ENCODE measurements at places on chromosomes 3 and 15.

DNA sequence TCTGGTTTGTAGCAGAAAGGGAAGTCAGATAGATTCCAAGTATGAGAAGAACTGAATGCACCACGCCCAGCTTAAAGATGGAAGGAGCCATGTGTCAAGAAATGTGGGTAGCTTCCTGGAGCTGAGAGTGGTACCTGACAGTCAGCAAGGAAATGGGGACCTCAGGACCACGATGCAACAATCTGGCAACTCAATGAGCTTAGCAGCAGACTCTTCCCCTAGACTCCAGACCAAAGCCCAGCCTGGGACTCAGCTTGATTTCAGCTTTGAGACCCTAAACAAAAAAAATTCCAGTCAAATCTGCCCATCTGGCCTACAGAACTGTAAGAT is 24.4 kb downstream of the MIX23 start:
- DNase-seq = no peak

- no peak for DNase-seq
These were observed 17.8 kb upstream of the IQCF6 start for GRCh38 chr3:51796854-51797253.

GRCh38 chr3:152998591-152998990 is 163.4 kb upstream of the RAP2B start:
- DNase-seq = no peak

DNA sequence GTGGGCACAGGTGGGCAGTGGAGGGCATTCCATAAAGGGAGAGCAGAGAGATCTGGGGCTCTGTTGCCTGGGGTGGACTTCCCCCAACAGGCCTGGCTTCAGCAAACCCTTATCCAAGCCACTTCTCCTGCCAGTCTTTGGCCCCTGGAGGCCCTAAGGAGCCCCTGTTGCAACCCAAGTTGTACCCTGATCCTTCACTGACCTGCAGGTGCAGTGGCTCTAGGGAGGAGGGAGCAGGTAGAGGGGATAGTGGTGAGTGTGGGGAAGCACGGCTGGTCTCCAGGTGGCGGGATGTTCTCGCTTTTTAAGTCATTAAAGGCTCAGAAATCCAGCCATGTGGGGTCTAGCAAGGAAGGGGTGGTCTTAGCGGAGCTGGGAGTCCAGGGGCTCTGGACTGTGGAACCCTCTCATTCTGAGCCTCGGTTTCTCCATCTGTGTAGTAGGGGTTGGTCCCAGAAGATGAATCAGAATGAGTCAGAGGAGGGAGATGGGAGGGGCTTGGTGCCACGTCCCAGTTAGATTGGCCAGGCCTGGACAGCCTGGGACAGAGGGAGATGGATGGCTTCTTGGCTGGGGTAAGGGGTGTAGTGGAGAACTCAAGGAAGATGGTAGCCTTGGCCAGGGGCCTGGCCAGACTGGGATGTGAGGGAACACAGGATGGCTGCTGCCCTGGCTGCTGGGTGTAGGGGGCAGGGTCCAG is 2.6 kb downstream of the ZBTB47 start:
- no peak for DNase-seq

DNA sequence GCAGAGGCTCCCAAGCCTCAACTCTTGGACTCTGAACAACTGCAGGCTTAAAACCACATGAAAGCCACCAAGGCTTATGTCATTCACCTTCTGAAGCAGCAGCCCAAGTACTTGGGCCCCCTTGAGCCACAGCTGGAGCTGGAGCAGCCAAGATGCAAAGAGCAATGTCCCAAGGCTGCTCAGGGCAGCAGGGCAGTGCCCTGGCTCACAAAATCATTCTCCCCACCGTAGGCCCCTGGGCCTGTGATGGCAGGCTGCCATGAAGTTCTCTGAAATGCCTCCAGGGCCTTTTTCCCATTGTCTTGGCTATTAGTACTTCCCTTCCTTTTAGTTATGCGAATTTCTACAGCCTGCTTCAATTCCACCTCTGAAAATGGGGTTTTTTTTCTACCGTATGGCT is 83.4 kb downstream of the DCLK3 start:
- DNase-seq = no peak

GRCh38 chr15:65824031-65824743 is 32.1 kb upstream of the DENND4A start:
- no peak for DNase-seq

- DNase-seq = no peak
These were observed 67.7 kb upstream of the FGF12 start for GRCh38 chr3:192795021-192795420.

DNA sequence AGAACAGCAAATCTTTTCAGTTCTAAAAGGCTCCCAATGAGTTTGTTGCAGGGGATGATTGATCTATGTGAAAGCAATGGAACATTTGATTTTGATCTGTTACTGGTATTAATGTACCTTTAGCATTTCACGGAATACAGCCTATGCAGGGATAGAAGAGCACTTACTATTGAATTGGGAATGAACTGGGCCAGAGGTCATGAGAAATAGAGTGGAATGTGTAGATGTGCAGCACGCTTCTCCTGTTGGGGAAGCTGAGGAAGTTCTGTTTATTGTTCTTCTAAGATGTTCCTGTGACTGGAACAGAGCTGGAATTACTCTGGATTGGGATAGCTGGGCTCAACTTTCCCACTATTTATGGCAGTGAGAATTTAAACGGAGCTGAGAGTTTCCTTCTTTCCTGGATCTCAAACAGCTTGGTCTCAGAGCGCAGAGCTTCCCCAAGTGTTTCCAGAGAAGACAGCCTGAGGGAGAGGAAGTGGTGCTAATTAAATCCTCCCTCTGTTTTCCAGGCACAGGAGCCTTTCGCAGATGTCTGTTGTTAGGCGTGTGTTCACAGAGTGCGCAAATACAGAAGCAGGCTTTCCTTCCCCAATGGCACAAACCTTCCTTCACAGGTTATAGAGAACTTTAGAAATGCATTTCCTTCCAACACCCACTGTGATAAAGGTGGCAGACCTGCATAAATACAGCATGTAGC is 32.5 kb downstream of the TPRG1 start:
- DNase-seq = no peak

- DNase-seq = no peak
These were observed 97.9 kb upstream of the NANOGP8 start for GRCh38 chr15:35182841-35183479.

DNA sequence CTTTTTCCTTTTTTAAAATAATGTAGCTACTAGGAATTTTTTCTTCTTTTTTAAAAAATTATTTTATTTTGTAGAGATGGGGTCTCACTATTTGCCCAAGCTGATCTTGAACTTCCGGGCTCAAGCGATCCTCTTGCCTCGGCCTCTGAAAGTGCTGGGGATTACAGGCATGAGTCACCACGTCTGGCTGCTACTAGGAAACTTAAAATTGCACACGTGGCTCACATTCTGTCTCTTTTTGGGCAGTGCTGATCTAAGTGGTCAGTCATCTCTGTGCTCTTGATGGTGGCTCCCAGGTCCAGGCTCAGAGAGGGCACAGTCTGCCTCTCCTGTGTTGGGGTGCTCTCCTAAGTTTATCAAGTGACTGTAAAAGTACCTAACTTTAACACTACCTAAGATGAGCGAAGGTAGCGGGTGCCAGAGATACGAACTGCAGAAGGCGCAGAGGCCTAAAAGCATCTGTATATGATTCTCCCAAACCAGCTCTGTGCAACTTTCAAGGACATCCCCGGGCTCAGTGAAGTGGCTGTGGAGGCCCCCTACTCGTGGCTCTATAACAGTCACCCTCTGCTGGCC is 52.9 kb upstream of the SEC13 start:
- no peak for DNase-seq

- no peak for DNase-seq
These were observed 22.3 kb upstream of the PSTPIP1 start for GRCh38 chr15:76972389-76973361.

DNA sequence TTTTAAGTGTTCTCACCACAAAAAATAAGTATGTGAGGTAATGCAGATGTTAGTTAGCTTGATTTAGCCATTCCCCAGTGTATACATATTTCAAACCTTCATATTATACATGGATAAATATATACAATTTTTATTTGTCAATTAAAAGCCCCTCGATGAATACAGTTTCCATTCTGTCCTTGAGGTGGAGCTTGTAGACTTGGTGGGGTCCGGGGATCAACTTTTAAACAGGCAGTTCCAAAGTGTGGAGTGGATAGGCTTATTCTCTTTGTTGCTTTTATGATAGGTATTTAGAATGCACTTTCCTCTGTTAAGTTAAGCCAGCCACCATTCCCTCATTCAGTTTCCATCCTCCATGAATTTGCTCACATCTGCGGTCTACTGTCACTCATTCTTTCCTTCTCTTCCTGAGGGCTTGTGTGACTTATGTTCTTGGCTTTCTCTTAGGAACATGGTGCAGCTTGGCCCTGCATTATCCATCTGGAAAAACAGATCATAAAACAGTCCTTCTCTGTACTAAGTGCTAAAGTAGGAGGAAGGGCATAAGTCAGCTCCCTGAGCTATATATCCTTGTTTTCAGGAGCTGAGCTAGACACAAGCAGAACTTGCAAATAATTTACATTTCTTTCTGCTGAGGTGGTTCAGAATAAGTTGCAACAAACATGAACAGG is 149.1 kb downstream of the NFKBIZ start:
- DNase-seq = no peak

- no peak for DNase-seq
These were observed 549.2 kb upstream of the TBL1XR1 start for GRCh38 chr3:177746337-177746933.

DNA sequence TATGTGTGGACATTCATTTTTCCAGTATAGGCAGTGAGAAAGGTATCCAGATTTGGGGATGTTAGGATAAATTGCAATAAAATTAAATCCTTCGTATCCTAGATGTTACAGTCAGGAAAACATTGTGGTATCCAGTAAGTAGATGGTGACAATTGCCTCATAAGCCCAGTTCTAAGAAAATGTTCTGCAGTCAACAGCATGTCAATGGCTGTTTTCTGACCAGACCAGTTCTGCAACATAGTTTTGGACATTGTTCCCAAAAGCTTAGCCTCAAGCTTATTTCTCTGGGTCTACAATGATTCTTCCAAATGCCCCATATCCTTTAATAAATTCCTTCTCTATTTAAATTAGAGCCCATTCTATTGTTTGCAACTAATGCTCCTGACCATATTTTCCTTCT is 480.7 kb downstream of the FHIT start:
- DNase-seq = no peak

- DNase-seq = peak; percentile 55
These were observed 3.6 kb downstream of the BCL6 start for GRCh38 chr3:187741403-187742350.

- no peak for DNase-seq
These were observed 171.5 kb upstream of the GOLIM4 start for GRCh38 chr3:168267179-168267578.

DNA sequence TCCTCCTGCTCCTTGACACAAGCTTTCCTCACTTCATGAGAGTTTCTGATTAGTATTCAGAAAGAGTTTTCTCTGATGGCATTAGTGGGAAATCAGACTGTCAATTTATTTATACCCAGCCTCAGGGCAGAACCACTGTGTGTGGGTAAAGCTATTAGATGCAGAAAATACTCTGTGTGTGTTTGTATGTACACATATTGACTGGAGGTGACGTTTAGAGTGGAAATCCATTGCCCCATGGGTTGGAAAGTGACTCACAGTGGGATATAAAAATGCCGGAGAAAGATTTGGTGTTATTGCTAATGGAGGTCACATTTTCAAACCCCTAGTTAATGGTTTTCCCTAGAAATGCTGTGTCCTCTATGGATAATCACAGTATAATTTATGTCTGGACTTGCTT is 577.6 kb downstream of the AGBL1 start:
- no peak for DNase-seq

DNA sequence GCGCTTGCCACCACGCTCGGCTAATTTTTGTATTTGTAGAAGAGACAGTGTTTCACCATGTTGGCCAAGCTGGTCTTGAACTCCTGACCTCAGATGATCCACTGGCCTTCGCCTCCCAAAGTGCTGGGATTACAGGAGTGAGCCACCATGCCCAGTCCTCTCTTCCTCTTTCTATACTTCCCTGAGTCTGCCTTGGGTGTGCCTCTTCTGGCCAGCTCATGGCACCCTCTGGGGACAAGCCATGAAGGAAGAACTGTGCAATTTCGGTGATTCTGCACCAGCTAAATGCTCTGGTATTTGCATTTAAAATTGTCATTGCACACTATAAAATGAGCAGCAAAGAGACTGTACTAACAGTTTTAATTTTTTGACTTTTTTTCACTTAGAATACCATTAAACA is 66.6 kb downstream of the IL20RB start:
- DNase-seq = no peak

- DNase-seq = no peak
These were observed 65.9 kb downstream of the GPR176 start for GRCh38 chr15:39854161-39854560.

GRCh38 chr15:34768530-34768929 is 13.7 kb upstream of the GJD2 start:
- DNase-seq = no peak

DNA sequence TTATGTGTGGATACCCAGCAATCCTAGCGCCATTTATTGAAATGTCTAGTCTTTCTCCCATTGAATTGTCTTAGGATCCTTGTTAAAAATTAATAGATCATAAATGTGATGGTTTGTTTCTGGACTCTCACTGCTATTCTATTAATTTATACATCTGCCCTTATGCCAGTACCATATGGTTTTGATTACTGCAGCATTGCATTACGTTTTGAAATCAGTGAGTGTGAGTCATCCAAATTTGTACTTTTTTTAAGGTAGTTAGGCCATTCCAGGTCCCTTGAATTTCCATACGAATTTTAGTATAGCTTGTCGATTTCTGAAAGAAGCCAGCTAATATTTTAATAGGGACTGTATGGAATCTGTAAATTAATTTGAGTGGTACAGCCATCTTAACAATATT is 648.6 kb upstream of the ZNF385D start:
- no peak for DNase-seq

- no peak for DNase-seq
These were observed 163.3 kb downstream of the PLCH1 start for GRCh38 chr3:155581579-155581978.

DNA sequence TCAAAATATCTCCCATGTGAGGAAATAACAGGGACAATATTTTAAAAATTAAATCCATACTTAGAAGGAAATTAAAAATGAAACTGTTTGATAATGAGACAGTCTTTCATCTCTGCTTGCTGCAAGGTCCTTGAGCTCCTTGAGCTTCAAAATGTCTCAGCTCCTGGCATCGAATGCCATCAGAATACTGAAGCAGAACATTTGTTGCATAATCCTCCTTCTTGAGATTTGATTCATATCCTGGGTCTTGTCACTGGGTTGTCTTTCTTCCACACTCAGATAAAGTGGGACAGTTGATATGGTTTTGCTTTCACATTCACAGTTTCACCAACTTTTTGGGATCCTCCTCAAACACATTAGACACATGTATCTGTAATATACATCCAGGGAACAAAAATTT is 27.8 kb downstream of the COL8A1 start:
- no peak for DNase-seq

GRCh38 chr15:77346245-77347036 is 73.5 kb downstream of the PEAK1 start:
- no peak for DNase-seq

DNA sequence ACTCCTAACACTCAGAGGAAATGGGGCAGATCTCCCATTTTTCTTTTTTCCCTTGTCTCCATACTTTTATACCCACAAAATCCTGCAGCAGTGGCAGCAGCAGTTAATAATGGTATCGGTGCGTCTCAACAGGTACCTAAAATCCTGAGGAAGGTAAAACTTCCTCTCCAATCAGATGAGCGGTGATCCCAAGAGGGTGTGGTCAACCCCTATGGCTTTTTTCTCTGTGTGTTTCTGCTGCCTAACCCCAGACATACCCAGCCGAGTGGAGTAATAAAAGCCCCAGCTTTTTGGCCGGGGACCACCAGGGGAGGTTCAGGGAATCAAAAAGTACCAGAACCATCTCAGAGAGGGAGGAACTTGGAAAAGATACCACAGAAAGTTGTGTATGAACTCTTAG is 9.1 kb downstream of the GK5 start:
- DNase-seq = no peak

GRCh38 chr3:172176061-172176770 is 136.8 kb downstream of the FNDC3B start:
- DNase-seq = no peak

All from activated T-helper 1 cell treated with anti-CD3 and anti-CD28 coated beads, Interleukin-2, amount 50 U/mL, for 16 hours (primary cell).